ENCODE measurements at places on chromosomes 11 and 22. TPM values are rescaled to one million over a fixed set of nuclear protein-coding genes. Genes with fewer than 3 reads are reported as not detected.

Gene PIWIL4
- total RNA-seq: 0.36 TPM

Gene CTR9
- 37.1 TPM for total RNA-seq

Gene PTPRCAP
- total RNA-seq: 107 TPM

Gene TMEM191B
- total RNA-seq: 1.2 TPM

- DNase-seq: no peak
Measured at GRCh38 chr11:86804951-86805350, 4.6 kb downstream of the PRSS23 start.

DNA sequence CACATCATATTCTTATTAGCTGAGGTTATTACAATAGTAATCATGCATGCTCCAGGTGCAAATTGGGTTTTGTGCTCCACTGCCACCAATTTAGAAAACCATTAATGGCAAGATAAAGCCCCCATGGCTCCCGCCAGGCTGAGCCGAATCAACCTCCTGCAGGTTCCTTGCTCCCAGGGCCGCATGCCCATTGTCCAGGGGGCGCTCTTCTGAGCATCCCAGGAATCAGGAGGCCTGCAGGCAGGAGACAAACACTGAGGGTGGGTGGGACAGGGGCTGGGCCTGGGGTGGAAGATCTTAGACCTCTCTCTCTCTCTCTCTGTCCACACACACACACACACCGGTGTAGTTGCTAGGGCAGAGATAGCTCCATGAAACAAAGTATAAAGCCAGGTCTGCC lies 57.4 kb downstream of the BUD13 start:
- DNase-seq: no peak

- DNase-seq: no peak
Measured at GRCh38 chr11:69954756-69955155, 123.4 kb upstream of the ANO1 start.

DNA sequence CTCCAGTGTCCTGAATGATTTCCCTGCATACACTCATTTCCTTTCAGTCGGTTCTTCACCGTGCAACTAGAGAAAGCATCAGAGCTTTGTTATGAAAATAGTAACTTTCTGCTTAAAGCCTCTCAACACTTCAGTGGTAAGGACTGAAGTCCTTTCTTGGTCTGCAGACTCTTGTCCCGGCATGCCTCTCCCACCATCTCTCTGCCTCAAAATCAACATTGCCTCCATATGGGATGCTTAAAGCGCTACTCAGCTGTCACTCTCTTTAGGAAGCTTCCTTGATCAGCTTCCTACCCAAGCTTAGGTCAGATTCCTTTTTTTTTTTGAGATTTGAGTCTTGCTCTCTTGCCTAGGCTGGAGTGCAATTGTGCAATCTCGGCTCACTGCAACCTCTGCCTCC lies 36.7 kb downstream of the APLP2 start:
- DNase-seq: no peak

DNA sequence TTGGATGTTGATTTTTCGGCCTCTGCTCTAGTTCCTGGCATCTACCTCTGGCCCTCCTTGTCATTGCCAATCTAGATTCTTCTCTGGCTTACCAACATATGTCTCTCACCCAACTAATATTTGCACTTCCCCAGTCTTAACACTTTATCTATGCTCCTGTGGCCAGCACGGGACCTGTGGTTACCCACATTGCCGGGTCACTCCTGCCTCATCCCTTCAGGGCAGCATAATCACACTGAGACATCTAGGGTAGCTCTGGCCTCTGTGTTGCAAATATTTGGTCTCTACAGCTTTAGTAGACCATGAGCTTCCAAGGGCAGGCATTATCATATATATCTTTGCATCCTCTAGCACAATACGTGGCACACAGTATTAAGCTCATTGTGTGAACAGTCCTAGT lies 182.0 kb upstream of the ARHGAP20 start:
- no peak for DNase-seq

- DNase-seq: no peak
Measured at GRCh38 chr11:130715877-130716220, 200.4 kb downstream of the SNX19 start.

DNA sequence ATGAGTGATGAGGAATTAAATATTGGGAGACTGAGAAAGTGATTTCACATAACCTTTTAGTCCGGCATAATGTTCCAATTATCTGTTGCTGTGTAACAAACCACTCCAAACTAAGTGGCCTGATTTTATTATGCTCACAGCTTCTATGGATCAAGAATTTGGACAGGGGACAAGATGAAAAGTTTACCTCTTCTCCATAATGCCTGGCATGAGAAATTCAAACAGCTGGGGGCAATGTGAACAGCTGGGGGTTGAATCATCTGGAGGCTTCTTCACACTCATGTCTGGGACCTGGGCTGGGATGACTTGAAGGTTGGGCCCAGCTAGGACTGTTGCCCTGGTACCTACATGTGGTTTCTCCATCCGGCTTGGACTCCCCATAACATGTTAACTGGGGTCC lies 99.4 kb upstream of the DRD2 start:
- DNase-seq: no peak

- DNase-seq: no peak
Measured at GRCh38 chr11:77125191-77125590, 2.9 kb upstream of the MYO7A start.

GRCh38 chr22:21612858-21613257 lies 17.0 kb downstream of the YDJC start:
- DNase-seq: no peak

- no peak for DNase-seq
Measured at GRCh38 chr22:35380013-35380412, 883 bp upstream of the HMOX1 start.
